ENCODE measurements at places on chromosomes 2 and 18. TPM values are rescaled to one million over a fixed set of nuclear protein-coding genes. Genes with fewer than 3 reads are reported as not detected.

GRCh38 chr2:200471928-200472645 lies 37.8 kb downstream of the KCTD18 start:
- DNase-seq, result no peak
- no peak overlapping the region for H3K4me3 ChIP-seq
- peaks cover 12% of the 10 kb centered on the region for H3K36me3 ChIP-seq
- H3K4me1 ChIP-seq, result no peaks in the 10 kb centered on the region
- H3K27ac ChIP-seq, result no peak overlapping the region

DNA sequence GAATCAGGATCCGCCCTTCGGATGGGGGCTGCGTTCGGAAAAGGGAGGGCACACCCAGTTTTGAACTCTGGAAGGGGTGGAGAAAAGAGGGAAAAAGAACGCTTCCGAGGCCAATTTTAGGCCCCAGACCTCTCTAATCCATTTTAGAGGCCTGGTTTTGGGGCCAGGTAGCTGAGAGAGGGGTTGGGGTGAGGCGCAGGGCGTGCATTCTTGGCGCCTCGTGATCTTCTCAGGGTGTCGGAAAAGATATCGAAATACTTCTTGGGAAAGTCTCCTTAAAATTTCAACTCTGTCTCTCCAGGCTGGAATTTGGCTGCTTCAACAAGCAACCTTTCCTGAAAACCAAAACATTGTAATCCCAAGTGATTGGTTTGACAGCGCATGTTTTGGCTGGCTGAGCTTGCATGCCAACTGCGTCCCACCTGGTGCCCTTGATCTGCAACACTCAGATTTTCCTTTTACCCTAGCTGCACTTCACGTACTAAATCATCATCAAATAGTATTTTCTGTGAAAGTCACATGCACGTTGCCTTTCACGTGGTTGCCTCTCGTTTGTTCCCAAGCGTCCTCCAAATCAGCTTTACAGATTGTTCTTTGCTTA lies 864 bp upstream of the XPO1 start:
- peak overlapping the region; percentile 42 for H3K4me3 ChIP-seq
- H3K27me3 ChIP-seq, result no peaks in the 10 kb centered on the region
- peak overlapping the region; percentile 81 for H3K27ac ChIP-seq
- peak; percentile 66 for DNase-seq
- peaks cover 25% of the 10 kb centered on the region for H3K4me1 ChIP-seq
- no peaks in the 10 kb centered on the region for H3K36me3 ChIP-seq

DNA sequence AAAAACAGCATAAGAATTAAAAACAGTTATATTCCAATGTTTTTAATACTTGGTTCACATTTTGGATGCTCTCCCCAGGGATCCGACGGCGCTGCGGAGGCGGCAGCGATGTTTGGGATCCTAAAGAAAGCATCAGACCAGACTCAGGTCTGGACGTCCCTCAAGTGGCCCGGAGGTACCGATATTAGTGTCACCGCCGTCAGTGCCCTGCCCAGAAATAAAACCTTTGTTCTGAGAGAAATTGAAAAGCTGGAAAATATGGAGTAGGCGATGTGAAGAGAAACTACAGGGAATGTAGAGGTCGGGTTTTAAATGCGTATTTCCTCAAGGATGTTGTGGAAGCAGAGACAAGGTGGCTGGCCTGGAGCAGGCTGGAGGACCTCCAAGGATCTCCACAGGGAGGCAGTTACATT lies 683 bp upstream of the TBC1D8 start:
- H3K36me3 ChIP-seq, result no peaks in the 10 kb centered on the region
- H3K27me3 ChIP-seq, result no peaks in the 10 kb centered on the region
- H3K4me3 ChIP-seq, result peak overlapping the region; percentile 8
- DNase-seq, result peak; percentile 59
- peaks cover 37% of the 10 kb centered on the region for H3K4me1 ChIP-seq
- H3K27ac ChIP-seq, result peak overlapping the region; percentile 68

DNA sequence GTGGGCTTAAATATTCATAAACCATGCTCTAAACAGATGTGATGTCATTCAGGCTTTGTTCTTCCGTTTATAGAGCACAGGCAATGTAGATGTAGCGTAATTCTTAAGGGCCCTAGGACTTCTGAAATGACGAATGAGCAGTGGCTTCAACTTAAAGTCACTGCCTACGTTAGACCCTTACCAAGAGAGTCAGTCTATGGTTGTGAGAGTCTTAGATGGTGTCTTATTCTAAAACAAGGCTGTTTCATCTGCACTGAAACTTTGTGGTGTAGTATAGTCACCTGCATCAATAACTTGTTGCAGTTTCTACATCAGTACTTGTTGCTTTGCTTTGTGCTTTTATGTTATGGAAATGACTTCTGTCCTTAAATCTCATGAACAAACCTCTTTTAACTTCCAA lies 56.0 kb downstream of the PIK3C3 start:
- no peak overlapping the region for H3K4me3 ChIP-seq
- DNase-seq, result no peak
- H3K4me1 ChIP-seq, result no peaks in the 10 kb centered on the region
- H3K27me3 ChIP-seq, result no peaks in the 10 kb centered on the region
- no peaks in the 10 kb centered on the region for H3K36me3 ChIP-seq
- H3K27ac ChIP-seq, result no peak overlapping the region

Gene UGT1A4
- not detected for total RNA-seq

Gene EVA1A
- 59.7 TPM for total RNA-seq

- H3K27me3 ChIP-seq, result no peaks in the 10 kb centered on the region
- no peaks in the 10 kb centered on the region for H3K36me3 ChIP-seq
- no peak overlapping the region for H3K4me3 ChIP-seq
- peaks cover 33% of the 10 kb centered on the region for H3K4me1 ChIP-seq
- DNase-seq, result no peak
- peak overlapping the region; percentile 97 for H3K27ac ChIP-seq
Measured at GRCh38 chr18:48953104-48953706, 2.4 kb upstream of the SMAD7 start.

Gene MYO7B
- not detected for total RNA-seq

- DNase-seq, result no peak
- peaks cover 3% of the 10 kb centered on the region for H3K36me3 ChIP-seq
- no peak overlapping the region for H3K4me3 ChIP-seq
- H3K4me1 ChIP-seq, result no peaks in the 10 kb centered on the region
Measured at GRCh38 chr2:23697256-23698075, 229.5 kb downstream of the ATAD2B start.

DNA sequence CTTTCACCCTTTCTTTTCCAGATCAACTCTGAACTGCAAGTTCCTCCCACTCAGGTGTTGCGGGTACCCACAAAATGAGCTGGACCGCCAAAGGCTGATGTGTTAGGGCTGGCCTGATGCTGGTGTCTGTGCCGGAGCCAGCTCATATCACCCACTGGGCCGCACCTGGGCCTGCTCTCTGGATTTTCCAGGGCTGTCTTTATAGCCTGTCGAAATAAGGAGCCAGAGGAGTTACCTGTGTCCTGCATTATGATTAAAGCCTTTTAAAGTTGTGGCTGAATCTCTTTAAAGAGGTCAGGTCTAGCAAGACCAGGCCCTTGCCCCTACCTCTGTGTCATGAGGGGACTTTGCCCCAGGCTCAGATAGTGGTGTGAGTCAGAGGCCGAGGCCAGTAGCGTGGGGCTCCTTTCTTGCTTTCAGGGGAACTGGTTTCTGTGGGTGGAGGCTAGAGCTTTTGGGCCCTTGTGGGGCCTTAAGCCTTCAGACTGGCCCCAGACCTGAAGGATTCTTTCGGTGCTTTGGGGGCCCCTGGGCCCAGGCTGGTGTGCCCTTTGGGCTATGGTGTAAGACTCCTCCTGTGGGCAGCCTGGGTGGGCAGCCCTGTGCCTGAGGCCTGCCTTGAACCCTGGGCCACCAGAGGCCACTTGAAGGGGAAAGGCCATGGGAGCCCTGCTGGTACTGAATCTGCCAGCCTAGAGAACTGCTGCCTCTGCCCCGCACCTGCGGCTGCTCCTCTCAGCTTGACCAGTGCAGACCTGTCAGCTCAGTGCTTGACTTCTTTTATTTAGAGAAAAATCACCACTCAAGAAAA lies 21.3 kb downstream of the OTOF start:
- DNase-seq, result no peak
- no peaks in the 10 kb centered on the region for H3K27me3 ChIP-seq
- peaks cover 16% of the 10 kb centered on the region for H3K4me1 ChIP-seq

Gene STPG4
- total RNA-seq, result 0.53 TPM

Gene ABHD1
- total RNA-seq, result not detected

DNA sequence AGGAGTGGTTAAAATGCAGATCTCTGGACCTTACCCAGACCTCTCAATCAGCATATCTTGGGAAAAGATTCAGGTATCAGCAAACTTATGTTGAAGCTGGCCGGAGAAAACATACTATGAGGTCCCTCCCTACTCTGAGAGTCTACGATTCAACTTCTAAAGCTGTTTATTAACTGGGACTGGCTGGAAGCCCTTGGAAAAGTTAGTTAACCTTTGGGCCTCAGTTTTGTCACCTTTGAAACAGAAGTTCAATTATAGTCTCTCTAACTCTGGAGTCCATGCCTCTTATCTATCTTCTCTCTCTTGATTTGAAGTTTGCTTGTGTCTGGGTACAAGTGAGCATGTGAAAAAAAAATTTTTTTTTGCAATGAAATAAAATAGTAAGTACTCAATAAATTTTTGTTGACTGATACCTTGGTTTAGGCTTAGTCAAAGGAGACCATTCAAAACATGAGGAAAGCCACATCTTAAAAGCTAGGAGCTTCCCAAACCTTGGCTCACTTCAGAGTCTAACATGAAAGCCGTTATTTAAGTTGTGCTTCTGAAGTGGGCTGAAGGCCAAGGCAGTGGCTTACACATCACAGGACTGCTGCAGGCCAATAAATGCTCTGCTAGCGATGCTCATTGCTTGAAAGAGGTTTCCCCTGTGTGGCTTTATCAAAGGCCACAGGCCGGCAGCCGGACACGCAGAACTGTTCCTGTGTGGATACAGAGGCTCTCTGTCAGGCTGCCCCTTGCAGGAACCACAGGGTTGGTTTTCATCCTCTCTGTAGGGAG lies 110.6 kb upstream of the FAM136A start:
- no peak overlapping the region for H3K4me3 ChIP-seq
- DNase-seq, result no peak
- H3K4me1 ChIP-seq, result no peaks in the 10 kb centered on the region
- H3K27me3 ChIP-seq, result peaks cover 20% of the 10 kb centered on the region
- H3K36me3 ChIP-seq, result no peaks in the 10 kb centered on the region
- H3K27ac ChIP-seq, result no peak overlapping the region

Gene CNRIP1
- 73.8 TPM for total RNA-seq

DNA sequence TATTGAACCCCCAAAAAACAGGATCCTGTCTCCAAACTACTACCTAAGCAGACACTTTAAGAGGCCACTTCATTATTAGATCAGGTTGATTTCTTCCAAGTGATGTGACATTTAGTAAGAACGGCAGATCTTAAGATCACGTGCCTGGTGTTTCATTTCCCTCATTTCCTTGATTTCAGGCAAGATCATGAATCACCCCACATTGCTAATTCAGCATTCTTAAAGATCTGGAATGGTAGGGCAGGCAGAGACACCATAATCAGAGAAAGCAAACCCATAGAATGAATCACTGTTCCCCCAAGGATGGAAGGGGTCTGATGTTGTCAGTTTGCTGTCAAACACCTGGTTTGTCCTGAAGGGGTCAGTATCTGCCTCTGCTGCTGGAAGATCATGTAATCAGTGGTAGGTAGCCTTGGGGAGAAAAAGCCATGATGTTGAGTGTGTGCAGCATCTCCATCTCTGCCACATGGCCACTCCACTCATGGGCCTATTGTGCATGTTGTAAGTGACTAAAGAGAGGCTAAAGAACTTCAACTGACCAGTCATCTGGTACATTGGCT lies 133.9 kb downstream of the ARHGAP15 start:
- no peaks in the 10 kb centered on the region for H3K36me3 ChIP-seq
- no peaks in the 10 kb centered on the region for H3K27me3 ChIP-seq
- no peak for DNase-seq
- no peak overlapping the region for H3K27ac ChIP-seq
- peaks cover 12% of the 10 kb centered on the region for H3K4me1 ChIP-seq

DNA sequence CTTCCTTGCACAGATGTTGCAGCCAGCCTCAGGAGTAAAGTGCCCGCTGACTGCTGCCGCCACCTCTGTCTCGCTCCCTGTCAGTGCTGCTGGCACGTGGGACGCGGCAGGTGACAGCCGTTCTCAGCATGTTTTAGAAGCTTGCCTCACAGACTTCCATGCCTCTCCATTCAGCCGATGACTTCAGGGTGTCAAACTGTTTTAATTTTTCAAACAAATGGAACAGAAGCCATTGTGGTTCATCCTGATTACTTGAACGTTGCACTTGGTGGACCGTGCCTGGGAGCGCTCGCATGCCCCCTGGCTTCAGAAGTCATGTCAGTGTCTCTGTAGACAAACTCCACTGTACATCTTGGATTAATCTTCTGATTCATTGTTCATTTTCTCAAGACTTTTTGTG lies 62.7 kb upstream of the EML6 start:
- H3K4me1 ChIP-seq, result peaks cover 7% of the 10 kb centered on the region
- H3K27me3 ChIP-seq, result no peaks in the 10 kb centered on the region
- peaks cover 60% of the 10 kb centered on the region for H3K36me3 ChIP-seq
- H3K27ac ChIP-seq, result no peak overlapping the region
- H3K4me3 ChIP-seq, result no peak overlapping the region

GRCh38 chr2:126994340-126994777 lies 95.7 kb downstream of the TEX51 start:
- H3K27me3 ChIP-seq, result peaks cover 1% of the 10 kb centered on the region
- no peaks in the 10 kb centered on the region for H3K4me1 ChIP-seq
- no peak overlapping the region for H3K27ac ChIP-seq
- no peak overlapping the region for H3K4me3 ChIP-seq

Gene TNFAIP6
- not detected for total RNA-seq

DNA sequence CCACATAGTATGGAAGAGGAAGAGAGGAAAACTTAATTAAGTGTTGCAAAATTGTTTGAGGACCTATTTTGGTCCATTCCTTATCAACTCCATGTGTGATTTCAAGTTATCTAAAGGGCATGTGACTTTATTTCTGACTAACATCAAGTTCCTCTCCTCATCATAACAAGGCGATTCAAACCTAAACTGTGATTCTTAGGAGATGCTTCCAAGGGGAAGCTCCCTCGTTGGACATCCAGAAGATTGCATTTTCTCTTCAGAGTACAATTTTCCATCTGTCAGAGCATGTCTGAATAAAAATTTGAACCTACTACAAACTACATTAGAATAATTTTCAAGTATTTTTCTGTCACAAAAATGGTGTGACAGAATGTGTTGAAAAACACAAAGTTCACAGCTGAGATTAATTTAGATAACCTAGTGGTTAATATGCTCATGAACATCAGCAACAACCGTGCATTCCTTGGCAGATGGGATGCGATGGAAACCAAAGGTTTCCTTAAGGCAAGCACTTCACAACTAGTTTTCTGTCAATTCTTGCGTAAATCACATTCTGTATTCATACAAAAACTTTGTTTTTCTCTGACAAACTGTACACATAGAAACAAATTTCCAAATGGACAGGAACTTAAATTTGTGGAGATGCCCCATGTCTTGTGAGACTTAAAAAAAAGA lies 4.2 kb downstream of the SFT2D3 start:
- no peak for DNase-seq
- no peaks in the 10 kb centered on the region for H3K27me3 ChIP-seq
- peaks cover 17% of the 10 kb centered on the region for H3K4me1 ChIP-seq
- H3K27ac ChIP-seq, result no peak overlapping the region
- peaks cover 8% of the 10 kb centered on the region for H3K36me3 ChIP-seq
